ENCODE measurements at places on chromosomes 4 and X.

DNA sequence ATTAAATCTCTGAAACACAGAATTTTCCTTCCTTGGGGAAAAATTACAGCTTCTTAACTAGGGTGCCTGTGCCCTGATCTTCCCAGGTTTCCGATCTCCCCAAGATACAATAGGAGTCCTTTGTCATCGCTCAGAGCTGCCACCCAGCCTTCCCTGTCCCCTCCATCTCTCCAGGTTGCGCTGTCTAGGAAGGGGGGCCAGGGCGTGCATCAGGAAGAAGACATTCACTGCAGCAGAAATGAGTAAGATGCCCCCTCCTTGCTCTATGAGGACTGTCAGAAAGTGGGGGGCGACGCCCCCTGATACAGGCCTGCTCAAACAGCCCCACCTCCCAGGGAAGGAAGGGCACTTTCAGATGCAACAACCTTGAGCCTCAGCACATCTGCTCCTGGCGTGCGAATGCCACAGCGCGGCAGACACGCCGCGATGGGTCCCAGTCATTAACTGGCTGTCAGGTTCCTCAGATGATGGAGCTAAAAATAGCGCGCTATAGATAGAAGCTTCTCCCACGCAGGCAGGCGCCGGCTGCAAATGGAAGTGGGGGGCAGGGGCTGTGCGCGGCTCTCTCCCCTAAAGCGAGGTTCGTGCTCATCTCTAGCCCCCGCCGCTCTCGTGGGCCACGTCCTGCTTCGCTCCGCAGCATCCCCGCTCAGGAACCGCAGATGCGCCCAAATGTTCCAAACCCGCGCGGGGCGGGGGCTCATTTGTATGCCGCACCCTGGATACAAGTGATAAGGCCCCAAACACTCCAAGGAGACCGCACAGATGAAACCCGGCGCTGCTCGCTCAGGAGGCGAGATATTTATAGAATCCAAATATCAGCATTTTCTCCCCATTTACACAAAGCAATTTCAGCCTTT is 57.6 kb upstream of the LGI2 start:
- DNase-seq: no peak

GRCh38 chrX:153502796-153503195 is 8.0 kb downstream of the BGN start:
- no peak for DNase-seq

DNA sequence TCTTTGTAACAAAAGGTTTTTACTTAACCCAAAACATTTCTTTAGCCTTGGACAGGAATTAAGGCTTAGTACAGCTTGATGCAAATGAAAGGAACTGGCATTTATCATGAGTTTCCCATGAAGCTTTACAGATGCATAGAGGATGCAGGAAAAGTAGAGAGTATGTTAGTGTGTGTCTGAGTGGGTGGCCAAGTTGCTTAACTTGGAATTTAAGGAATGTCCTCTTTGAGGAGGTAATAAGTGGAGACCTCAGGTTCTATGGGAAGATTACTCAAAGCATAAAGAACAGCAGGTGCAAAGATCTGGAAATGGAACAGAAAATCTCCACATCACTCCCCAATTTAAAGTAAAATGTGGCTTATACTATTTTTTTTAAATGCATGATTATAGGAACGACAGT is 457.9 kb downstream of the KCNIP4 start:
- no peak for DNase-seq

GRCh38 chr4:108814326-108814725 is 51.5 kb upstream of the ETNPPL start:
- no peak for DNase-seq

- DNase-seq: no peak
Measured at GRCh38 chr4:100929758-100930157, 411.9 kb upstream of the EMCN start.

GRCh38 chr4:109125084-109125483 is 177.4 kb downstream of the COL25A1 start:
- DNase-seq: no peak

DNA sequence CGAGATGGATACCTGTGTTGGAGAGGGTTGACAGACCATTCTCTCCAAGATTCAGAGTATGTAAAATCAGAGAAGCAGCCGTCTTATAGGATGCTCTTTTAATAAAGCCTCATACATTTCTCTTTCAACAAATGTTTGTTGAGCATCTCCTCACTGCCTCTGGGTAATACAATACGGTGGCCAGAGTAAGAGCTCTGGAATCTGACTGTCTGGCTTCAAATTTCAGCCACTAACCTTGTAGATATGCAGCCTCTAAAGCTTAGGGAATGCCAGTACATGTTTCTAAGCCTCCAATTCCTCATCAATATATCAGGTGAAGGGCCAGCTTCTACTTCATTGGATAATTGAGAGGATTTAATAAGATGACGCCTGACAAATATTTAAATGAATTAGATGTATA is 61.3 kb downstream of the CLNK start:
- DNase-seq: no peak

GRCh38 chrX:44167116-44167515 is 176.4 kb downstream of the EFHC2 start:
- no peak for DNase-seq

DNA sequence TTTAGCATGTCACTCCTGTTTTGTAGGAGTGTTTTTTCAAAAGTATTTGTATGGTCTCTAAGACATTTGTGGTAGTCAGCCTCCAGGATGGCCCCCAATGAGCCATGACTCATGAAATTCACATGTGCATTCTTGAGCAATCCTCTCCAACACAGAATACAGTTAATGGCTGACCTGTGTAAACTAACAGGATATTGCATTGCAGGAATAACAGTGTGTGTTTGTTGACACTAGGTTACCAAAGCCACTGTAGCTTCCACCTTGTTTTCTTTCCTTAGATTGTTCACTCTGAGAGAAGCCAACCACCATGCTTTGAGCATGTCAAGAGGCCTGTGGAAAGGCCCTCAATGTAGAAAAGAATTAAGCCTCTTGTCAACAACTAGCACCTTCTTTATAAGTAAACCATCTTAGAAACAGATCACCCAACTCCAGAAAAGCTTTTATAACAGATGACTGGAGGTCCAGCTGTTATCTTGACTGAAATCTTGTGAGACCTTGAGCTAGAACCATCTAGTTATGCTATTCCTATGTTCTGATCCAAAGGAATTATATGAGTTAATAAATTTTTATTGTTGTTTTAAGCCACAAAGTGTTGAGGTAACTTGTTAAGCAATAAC is 28.5 kb downstream of the TBCK start:
- no peak for DNase-seq

DNA sequence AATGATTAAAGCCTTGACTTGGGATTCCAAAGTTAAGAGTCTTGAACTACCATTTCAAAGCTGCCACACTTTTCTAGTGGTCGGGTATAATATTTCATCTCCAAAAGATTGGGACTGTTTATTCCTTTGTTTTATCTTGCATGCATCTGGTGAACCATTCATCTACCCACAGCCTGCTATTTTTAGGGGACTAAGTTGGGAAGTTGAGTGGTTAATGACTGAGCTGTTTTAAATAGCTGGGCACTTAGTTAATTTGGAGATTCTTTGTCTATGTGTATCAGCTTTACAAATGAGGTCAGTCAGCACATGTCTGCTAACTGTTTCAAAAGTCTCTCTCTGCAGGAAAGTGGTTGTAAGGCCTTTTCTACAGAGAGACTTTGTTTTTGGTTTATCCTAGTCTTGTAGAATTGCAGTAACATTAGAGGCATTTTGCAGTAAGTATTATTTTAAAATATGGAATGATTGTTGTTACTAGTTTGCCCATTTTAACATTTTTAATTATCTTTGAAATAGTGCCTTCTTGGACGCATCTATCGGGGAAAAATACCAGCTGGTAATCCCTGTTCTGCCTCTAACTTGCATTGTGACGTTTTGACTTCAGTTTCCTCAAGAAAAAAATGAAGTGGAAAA is 8.2 kb downstream of the BMP2K start:
- DNase-seq: no peak

Measured in CD4-positive, alpha-beta T cell treated with Interleukin-17A for 4 hours (primary cell).